ENCODE measurements at places on chromosomes 7 and 10. TPM values are rescaled to one million over a fixed set of nuclear protein-coding genes. Genes with fewer than 3 reads are reported as not detected.

Gene TMEM176B
- total RNA-seq: 0.15 TPM

Gene ITPRID1
- total RNA-seq: not detected

Gene DYDC2
- not detected for total RNA-seq

Gene OR2A1
- not detected for total RNA-seq

Gene MSS51
- total RNA-seq: 0.36 TPM

Gene GOLGA7B
- total RNA-seq: 3.6 TPM
